ENCODE measurements at places on chromosomes 12 and 14.

DNA sequence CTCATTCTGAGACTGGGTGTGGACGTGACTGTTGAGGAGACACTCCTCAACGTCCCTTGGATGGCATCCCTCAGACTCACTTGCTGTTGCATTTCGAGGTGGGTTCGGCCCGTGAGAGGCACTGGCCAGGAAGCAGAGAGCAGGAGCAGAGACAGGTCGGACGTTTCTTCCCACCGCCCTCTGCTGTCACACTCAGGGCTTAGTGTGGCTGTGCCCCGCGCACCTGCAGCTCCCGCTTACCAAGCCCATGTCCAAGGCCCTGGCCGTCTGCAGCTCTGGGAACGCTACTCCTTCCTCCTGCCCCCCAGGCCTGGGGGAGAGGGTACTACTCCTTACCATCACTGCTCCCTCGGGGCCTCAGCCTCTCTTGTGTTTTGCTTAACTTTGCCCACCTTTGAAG lies 29.8 kb upstream of the PIWIL1 start:
- no peak for DNase-seq

- DNase-seq: no peak
Measured at GRCh38 chr14:79971330-79971729, 240.0 kb downstream of the DIO2 start.

DNA sequence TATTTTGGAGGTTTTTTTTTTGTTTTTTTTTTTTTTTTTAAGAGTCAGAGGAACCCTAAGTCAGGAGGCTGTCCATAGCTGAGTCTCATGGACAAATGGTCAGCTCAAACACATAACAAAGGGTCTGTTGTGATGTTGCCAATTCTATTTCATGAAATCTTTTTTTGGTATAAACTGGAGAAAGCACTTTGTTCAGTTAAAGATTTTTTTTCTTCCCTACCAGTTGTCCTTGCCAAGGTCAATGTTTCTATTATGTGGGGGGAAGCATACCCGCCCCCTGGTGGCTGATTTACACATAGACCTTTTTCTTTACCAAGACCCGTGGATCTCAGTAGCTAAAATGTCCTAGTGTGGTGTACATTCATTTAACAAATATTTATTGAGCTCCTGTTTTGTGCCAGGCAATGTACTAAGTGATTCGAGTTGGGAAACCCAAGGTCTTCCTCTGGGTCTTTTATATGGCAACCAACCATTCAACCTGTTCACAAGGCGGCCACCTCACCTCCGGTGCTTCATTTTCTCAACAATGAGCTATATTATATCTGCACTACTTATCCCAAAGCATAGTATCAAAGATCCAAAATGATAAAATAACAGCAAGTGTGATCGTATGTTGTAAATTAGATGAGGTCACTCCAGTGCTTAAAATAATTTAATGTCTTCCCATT lies 214.5 kb downstream of the PAH start:
- no peak for DNase-seq

DNA sequence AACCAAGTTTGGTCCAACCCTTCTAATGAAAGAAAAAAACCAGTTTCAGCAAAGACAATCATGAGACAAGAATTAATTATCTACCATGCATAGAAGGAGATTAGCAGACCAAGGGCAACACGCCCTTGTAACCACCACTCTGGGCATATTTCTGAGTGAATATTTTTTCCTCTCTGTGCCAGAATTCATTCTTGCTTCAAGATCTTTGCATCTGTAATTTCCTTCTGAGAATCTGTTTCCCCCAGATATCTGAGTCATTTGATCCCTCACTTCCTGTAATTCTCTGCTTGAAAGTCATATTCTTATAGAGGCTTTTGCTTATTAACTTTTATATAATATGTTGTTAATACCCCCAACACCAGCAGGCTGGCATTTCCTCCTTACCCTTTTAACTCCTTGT lies 243.7 kb downstream of the SLC16A7 start:
- DNase-seq: no peak

Measured in right renal cortex interstitium (tissue), 3 donors.